ENCODE measurements at places on chromosomes 11 and 22.

DNA sequence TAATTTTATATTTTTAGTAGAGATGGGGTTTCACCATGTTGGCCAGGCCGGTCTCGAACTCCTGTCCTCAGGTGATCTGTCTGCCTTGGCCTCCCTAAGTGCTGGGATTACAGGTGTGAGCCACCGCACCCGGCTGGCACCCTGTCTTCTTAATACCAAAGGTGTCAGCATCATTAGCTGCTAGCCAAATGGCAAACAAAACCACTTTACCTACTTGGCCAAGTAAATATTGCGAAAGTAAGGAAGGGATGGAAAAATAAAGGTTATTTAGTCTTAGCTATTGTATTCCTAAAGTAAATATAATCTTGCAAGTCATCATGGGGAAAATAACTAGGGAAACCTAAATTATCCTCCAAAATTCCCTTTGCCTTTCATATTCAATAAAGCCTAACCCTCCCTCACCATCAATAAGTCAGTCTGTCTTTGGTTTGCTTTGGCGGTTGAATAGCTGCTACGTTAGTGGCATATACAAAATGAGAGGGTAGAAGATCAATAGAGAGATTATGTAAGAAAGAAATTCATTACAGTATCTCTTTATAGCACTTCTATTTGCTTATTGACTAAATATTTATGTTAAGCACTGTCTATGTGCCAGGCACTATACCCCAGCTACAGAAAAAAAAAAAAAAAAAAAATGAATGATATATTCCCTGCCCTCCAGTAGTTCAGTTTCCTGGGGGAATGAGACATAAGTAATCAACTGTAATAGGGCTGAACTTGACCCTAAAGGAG is 40.2 kb upstream of the CFAP300 start:
- DNase-seq: no peak

- DNase-seq: no peak
These were observed 15.1 kb downstream of the APOL2 start for GRCh38 chr22:36224245-36224644.

DNA sequence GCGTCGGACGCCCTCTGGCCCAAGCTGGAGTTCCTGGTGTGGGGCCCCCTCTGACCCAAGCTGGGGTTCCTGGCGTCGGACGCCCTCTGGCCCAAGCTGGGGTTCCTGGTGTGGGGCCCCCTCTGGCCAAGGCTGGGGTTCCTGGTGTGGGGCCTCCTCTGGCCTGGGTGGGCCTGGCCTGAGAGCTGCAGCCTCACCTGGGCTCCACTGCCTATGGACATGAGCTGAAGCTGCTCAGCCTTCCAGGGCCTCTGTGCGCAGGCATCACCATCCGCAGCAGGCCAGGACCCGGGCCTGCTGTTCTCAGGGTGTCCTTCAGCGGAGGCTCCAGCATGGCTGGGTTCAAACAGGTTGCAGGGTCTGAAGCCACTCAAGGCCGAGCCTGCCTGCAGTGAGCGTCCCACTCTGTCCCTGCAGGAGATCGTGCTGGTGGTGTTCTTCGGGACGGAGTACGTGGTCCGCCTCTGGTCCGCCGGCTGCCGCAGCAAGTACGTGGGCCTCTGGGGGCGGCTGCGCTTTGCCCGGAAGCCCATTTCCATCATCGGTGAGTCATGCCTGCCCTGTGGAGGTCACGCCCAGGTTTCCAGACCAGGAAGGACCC is 125.5 kb downstream of the KCNQ1 start:
- DNase-seq: no peak

GRCh38 chr22:26587991-26588613 is 1.8 kb downstream of the TPST2 start:
- DNase-seq: peak; percentile 63

DNA sequence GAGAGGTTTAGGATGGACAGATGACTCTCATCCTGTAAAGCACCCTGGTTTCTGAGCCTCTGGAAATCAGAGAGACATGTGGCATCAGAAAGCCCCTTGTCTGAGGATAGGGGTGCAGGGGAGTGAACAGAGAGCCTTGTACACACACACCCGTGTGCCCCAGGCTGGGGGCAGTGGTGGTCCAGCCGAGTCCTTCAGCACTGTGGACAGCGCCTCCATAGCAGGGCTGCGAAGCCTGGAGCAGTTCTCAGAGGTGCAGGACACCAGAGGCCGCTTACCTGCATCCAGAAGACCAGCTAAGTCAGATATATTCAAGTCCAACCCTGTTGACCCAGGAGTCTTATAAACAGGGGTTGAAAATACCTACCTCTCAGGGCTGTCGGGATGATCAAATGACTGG is 11.5 kb upstream of the IGSF9B start:
- no peak for DNase-seq

GRCh38 chr11:105670811-105671210 is 60.9 kb downstream of the GRIA4 start:
- DNase-seq: no peak

GRCh38 chr11:125062218-125062930 is 731 bp upstream of the SLC37A2 start:
- no peak for DNase-seq

DNA sequence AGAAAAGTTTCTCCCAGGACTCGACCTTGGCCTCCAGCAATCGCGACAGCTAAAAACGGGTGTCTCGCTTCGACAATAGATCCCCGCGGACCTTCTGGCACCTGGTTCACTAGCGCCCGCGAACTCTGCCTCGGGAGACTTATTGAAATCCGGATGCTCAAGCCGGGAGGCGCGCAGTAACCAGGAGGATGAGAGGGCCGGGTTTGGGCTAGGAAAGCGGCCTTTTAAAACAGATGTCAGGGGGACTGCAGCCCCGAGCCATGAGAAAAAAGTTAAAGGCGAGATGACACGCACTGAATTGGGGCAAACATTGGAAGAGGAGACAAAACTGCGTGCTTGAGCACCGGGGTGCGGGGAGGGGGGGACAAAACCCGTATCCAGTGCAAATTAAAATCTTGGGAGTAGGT is 637 bp upstream of the ZBTB16 start:
- no peak for DNase-seq

- no peak for DNase-seq
These were observed 41.1 kb downstream of the OR10A6 start for GRCh38 chr11:7889985-7890384.

DNA sequence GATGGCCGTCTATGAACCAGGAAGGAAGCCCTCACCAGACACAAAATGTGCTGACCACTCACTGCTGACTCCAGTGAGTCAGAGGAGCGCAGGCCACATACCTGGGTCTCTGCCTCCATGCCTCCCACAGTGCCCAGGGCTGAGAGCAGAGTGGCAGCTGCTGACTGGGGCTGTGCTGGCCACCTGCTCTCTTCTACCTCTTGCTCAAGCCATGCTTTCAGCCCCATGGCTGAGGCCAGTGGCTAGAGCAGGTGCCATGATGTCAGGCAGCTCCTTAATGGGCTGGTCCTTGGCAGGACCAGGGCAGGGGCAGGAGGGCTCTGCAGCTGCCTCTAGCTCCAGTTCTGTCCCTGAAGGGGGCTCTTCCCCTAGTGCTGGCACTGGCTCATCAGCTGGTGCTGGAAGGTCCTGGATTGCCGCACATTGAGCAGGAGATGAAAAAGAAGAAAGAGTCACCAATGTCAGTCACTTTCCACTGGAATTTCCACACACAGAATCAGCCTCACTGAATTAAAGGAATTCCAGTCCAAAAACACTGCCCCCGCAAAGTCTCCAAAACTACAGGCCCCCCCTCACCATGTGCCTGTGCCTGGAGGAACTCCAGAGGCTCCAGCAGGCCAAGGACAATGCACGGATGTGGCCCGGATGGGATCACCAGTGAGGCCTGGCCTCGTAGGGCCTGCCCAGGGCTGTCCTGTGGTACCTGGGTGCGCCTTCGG is 86.4 kb downstream of the GGTLC2 start:
- DNase-seq: no peak

DNA sequence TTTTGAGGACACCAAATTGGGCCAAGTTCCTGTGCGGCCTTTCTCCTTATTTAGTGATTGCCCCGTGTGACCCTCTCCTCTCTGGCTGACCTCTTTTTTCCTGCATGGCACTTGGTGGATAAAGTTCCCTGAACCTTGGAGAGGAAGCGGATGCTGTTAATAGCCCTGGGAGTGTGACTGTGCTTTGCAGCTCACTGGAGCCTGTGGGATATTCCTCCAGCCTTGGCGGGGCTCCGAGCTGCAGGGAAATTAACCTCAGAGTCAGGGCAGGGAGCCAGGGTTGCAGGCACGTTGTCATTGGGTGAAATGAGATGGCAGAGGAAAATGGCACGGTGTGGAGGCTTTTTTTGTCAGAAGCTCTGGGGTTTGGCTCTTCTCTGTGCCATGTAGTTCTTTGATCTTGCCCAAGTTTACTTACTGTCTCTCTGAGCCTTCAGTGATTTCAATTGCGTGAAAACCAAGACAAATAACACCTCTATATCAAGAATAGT is 965 bp downstream of the OR9Q1 start:
- peak; percentile 45 for DNase-seq

DNA sequence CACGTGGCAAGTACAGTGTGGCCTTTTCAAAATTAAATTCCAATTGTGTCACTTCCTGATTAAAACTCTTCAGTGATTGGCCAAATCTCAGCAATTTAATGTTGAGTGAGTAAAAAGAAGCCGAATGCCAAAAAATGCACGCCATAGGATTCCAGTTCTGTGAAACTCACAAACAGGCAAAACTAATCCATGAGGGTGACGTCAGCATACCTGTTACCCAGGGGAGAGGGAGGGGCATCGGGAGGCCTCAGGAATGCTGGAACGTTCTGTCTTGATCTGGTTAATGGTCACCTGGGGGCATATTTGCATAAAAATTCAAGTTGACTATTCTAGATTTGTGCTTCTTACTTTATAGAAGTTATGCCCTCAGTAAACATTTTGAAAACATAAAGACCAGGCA is 39.9 kb upstream of the RAB1B start:
- no peak for DNase-seq

- peak; percentile 85 for DNase-seq
These were observed 15.3 kb downstream of the PTS start for GRCh38 chr11:112241486-112241885.

DNA sequence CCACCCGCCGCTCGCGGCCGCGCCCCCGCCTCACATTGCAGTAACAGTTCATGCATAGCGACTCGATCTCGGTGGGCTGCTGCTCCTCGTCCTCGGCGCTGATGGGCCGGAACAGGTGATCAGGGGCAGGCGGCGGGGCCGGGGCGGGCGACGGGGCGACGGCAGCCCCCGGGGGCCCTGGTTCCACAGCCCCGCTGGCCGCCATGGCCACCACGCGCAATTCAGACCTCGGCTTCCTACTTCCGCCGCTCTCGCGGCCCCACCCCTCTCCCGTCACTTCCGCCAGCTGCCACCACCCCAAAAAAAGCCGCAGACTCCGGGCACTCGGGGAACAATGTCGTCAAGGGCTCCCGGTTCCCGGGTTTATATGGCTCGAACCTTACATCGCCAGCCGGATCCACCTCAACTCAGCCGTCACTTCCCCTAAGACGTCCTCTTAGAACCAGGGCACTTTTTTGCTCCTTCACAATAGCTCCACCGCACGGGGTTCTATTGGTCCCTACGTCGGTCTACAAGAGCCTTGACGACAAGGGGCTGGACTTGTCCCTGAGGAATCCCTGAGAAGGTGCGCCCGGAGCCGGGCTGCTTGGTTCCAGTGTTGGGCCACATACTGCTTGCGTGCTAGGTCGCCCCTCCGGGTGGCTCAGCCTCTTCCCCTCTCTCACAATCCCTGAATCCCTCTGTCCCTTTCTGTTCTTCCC is at the start of gene ZPR1:
Gene ZPR1 (minus strand): TSS at position 238 of the 701 bp plus-strand sequence. CDS start 33 bp downstream, at position 205.
- peak; percentile 73 for DNase-seq

- peak; percentile 9 for DNase-seq
These were observed 22.6 kb upstream of the IRAG1 start for GRCh38 chr11:10716122-10716521.

DNA sequence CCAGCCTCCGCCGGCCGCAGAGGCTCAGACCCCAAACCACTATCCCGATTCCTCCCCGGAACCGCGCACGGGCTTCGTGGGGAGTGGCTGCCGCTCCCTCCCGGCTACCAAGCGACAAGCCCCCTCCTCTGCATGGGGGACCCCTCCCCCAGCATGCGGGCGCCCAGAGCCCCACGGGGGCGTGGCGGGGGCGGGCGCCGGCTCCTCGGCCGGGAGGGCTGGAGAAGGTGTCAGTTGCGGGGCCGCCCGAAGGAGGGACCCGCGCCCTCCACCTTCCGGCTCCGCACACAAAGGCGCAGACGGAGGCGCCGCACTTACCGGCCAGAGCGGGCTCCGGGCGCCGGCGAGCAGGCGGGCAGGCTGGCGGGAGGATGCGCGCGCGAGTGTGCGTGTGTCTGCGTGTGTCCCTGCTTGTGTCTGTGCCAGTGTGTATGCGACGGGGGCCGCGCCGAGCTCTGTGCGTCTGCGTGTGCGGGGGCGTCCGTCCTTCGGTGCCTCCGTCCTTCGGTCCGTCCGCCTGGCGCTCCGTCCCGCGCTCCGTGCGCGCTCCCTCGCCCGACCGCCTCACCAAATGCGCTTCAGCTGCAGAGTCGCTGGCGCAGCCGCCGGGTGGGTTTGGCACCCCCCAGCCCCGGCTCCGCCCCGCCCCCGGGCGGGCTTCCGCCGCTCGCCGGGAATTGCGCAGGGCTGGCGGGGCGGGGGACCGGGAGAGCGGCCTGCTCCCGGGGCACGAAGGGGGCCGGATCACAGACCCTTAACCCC is at the start of gene PTPN5:
Gene PTPN5 (minus strand): TSS at position 592 of the 762 bp plus-strand sequence. CDS start 19,840 bp downstream, outside the sequence.
- no peak for DNase-seq

- DNase-seq: no peak
These were observed 7.9 kb upstream of the NELL1 start for GRCh38 chr11:20661445-20661844.

GRCh38 chr22:42961810-42962209 is 53.1 kb downstream of the PACSIN2 start:
- no peak for DNase-seq

DNA sequence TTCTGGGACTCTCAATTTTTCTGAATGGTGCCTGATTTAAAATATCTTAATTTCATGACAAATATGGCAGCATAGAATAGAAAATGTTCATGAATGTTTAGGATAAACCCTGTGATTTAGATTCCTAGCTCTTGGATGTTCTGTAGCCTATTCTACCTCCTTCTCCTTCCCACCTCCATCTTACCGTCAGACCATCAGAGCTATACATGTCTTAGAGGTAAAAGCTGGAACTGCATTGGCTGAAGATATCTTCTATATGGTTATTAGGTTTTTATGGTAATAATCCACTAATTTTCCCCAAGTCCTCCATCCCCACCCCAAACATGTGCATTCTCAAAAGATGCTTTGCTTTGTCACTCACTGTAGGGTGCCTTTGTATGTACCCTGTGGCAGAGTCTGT is 46.9 kb upstream of the CSTF3 start:
- no peak for DNase-seq

DNA sequence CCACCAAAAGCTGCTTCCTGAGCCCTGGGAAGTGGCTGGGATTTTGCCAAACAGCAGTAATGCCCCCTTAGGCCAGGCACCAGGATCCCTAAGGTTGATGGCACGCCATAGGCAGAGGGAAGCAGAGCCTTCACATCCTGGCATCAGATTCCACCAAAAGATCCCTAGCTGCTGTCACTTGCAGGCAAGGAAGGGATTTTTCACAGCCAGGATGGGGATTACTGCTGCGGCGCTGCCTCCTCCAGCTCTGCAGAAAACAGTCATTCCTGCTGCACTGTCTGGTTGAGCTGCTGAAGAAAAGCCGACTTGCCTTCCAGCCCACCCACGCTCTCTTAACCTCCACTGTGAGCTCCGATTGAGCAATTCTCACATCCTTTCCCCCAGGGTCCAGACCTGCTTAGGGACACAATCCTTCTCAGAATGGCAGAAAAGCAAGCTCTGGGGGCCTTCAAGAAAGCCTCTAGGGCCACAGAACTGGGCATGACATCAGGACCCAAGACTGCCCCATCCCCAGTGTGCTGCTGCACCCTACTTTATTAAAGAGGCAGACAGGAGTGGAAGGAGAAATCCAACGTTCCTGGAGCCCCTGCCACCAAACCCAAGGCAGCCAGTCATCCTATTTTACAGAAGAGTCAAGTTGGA is 19.9 kb downstream of the SYN3 start:
- no peak for DNase-seq
